Motor neuron (in vitro differentiated cells): ENCODE measurements at places on chromosomes 13 and 19. TPM values are rescaled to one million over a fixed set of nuclear protein-coding genes. Genes with fewer than 3 reads are reported as not detected.

DNA sequence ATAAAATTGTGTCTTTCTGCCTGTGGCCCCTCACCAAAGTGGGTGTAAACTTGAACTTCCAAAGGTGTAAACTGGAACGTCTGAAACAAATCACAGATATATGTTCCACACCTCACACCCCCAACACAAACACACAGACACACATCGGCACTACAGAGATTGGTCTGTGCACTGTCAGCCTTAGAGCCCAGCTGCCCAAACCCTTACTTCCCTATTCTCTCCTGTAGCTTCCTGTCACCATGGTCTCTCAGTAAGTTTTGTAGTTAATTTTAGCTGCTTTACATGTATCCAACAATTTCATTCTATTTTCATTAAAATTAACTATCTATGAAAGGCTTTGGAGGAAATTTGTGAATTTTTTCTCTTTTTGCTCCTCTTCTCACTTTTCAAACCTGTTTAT lies 5.4 kb downstream of the TM9SF2 start:
- ATAC-seq = no peak

The ATP8B3 gene
- 0.50 and 0.52 TPM in 2 replicates for total RNA-seq

The KIR2DL3 gene
- total RNA-seq = 0.25 TPM in 1 of 2 replicates, not detected in the other

- ATAC-seq = peak; percentile 15
Observed at GRCh38 chr13:105773863-105774538, 761.5 kb downstream of the EFNB2 start.

The PVR gene
- total RNA-seq = 9.7 and 10.3 TPM in 2 replicates

The EFNA2 gene
- total RNA-seq = 3.0 and 9.2 TPM in 2 replicates

DNA sequence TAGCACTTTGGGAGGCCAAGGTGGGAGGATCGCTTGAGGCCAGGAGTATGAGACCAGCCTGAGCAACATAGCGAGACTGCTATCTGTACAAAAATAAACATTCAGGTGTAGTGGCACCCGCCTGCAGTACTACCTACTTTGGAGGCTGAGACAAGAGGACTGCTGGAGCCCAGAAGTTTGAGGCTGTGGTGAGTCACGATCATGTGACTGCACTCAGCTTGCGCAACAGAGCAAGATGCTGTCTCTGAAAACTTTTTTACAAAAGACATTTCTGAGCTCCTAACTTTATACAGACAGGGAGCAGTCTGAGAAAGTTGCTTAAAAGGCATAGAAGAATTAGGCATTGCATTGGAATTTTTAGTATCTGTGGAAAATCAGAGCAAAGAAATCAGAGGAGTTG lies 10.4 kb upstream of the TBC1D4 start:
- ATAC-seq = no peak

- no peak for ATAC-seq
Observed at GRCh38 chr13:50365408-50366391, 350.5 kb downstream of the KCNRG start.

The CGB8 gene
- 0.77 TPM in 1 of 2 replicates, not detected in the other for total RNA-seq

The TTC9B gene
- total RNA-seq = 10.7 and 10.8 TPM in 2 replicates

The ADGRE3 gene
- 0.31 TPM in 1 of 2 replicates, not detected in the other for total RNA-seq

The ZNF418 gene
- 3.9 and 5.4 TPM in 2 replicates for total RNA-seq

GRCh38 chr19:36212895-36213294 lies 1.6 kb downstream of the ZNF565 start:
- ATAC-seq = no peak

The EPS8L1 gene
- total RNA-seq = 7.6 and 11.3 TPM in 2 replicates

- peak; percentile 73 for ATAC-seq
Observed at GRCh38 chr19:46976845-46977320, 42.8 kb upstream of the NPAS1 start.

GRCh38 chr13:40047322-40047771 lies 391.9 kb downstream of the COG6 start:
- ATAC-seq = no peak

DNA sequence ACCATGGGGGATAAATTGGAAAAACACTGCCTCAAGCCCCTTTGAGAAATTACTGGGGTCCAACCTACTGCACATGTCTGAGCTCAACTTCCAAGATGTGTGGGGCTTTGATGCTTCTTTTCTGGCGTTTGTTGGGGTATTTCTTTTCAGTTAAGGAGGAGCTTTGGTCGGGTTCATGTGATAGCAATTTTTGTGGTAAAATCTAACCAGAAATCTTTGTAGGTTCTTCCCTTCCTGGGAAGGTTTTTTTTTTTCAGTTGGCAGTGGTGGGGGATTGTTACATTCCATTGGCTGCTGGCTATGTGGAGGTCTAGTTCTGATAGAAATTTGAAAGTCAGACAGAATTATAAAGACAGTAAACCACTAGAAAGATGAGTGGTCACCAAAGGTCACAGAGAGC lies 327.8 kb downstream of the ATP8A2 start:
- no peak for ATAC-seq

GRCh38 chr13:85728811-85729210 lies 70.4 kb downstream of the SLITRK6 start:
- ATAC-seq = no peak

- ATAC-seq = no peak
Observed at GRCh38 chr13:101941095-101941783, 460.6 kb downstream of the FGF14 start.

The NTF4 gene
- total RNA-seq = 0.26 TPM in 1 of 2 replicates, not detected in the other

GRCh38 chr19:30223866-30224688 lies 148.1 kb upstream of the ZNF536 start:
- no peak for ATAC-seq

The FFAR3 gene
- not detected in 2 replicates for total RNA-seq

The ZNF180 gene
- total RNA-seq = 6.8 and 7.3 TPM in 2 replicates

GRCh38 chr19:46605356-46605821 lies 4.3 kb downstream of the CALM3 start:
- no peak for ATAC-seq

GRCh38 chr19:12837225-12837624 lies 1.1 kb upstream of the MAST1 start:
- no peak for ATAC-seq

The C13orf42 gene
- total RNA-seq = 0.36 and 0.42 TPM in 2 replicates

DNA sequence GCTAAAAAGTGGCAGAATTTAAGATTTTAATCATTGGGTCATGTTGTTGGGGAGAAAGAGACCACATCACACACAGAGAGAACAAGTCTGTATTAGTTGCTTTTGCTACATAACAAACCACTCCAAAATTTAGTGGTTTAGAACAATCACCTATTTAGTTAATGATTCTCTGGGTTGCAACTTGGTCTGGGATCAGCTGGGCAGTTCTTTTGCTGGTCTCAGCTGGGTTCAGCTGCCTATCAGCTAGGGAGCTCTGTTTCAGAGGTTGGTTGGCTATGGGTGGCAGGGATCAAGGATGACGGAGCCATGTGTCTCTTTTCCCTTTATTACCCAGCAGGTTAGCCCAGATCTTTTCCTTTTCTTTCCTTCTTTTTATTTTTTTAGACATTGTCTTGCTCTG lies 8.9 kb downstream of the PINLYP start:
- no peak for ATAC-seq

DNA sequence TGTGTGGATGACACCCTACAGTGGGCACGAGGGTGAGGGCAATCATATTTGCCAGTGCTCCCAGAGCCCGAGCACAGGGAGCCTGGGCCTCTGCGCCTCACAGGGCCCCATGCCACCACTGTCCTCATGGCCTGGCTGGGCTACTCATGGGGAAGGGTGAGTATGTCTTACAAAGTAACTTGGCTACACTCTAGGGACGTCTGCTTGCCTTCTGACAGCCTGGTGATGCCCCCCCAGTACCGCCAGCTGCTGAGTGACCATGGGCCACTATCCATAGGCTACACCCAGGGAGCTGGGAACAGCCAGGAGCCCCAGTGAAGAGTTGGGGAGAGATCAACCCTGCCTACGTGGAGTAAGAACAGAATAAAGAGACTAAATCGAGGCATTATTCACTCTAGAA lies 78.8 kb downstream of the SERP2 start:
- ATAC-seq = no peak

The FLT3LG gene
- 1.5 and 1.6 TPM in 2 replicates for total RNA-seq

The TIMM50 gene
- 49.9 and 57.6 TPM in 2 replicates for total RNA-seq
